Astrocyte (in vitro differentiated cells and primary cell): ENCODE measurements at places on chromosomes 5 and 9. TPM values are rescaled to one million over a fixed set of nuclear protein-coding genes. Genes with fewer than 3 reads are reported as not detected.
A peak's percentile ranks its signal among the peaks of the same experiment; 100 is the strongest.

PCDHA8 gene
- total RNA-seq, result 0.99 and 1.0 TPM in 2 replicates

DNA sequence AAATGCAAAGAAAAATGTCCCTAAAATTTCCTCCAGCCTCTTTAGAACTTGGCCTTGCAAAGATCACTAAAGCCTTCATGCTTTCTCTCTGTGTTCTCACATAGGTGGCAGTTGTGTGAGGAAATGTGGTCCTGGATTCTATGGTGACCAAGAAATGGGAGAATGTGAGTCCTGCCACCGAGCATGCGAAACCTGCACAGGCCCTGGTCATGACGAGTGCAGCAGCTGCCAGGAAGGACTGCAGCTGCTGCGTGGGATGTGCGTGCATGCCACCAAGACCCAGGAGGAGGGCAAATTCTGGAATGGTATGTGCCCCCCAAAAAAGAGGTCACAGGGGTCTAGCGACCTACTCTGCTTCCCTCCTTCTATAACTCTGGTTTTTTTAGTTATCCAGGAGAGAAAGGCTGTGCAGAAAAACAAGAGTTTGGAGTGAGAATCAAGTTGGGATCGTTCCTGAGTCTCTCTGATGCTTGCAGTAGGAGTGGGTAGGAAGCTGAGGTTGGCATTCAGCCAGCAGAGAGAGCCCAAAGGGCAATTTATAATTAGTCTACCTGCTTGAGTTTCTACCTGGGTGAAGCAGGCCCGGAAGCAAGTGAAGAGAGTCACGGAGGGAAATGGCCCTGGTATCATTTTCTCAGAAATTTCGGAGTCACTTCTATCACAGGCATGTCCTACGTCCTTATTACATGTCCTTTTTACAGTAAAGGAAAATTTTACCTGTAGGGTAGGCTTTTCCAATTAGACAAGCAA is 97.5 kb downstream of the RFK start:
- no peak for DNase-seq

DNA sequence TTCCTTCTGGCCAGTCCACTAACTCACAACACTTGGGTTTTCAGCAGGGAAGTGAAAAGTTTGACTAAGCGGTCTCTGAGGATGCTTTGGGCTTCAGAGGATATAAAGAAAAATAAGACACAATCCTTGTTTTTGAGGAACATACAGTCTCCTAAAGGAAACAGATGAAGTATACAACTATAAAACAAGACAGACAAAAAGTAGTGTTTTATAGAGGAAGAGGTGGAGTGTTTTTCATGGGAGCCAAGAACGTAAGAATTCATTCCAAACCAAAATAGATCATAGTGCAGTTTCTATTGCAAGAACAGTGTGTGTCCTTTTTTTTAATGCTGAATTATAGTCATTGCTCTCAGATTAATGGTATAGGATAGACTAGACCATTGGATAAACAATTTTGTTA is 586.9 kb upstream of the BRINP1 start:
- DNase-seq, result no peak

- DNase-seq, result no peak
Measured at GRCh38 chr5:84614906-84615305, 230.2 kb upstream of the EDIL3 start.

DNA sequence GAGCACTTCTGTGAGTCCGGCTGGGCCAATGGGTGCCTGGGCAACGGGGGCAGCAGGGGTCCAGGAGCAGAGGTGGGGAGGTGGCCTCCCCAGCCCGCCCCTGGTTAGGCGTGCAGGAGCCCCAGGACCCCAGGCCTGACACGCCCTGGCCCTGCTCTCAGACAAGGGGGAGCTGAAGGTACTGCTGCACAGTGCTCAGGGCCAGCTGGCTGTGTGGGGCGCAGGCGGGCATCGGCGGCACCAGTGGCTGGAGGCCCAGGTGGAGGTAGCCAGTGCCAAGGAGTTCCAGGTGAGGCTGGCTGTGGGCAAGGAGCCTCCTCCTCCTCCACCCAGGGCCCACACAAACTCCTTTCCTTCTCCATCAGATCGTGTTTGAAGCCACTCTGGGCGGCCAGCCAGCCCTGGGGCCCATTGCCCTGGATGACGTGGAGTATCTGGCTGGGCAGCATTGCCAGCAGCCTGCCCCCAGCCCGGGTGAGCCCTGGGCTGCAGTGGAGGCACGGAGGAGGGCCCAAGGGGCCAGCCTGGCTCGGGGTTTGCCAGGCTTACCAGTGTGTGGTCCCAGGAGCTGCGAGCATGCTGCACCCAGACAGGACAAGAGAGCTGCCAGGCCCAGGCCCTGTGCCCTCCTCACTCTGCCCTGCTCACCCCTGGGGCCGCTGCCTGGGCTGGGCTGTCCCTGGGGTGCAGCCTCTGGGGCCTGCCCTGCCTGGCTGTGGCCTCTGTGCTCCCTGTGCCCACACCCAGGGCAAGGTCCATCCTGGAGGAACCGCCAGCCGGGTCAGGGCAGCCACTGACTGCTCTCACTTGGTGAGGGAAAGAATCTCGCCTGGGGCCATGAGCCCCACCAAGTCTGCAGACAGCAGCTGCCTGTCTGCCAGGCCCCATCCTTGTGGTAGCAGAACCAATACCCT is 7.0 kb downstream of the MAMDC4 start:
- no peak for DNase-seq

MZB1 gene
- 0.22 TPM in 1 of 2 replicates, not detected in the other for total RNA-seq

DNA sequence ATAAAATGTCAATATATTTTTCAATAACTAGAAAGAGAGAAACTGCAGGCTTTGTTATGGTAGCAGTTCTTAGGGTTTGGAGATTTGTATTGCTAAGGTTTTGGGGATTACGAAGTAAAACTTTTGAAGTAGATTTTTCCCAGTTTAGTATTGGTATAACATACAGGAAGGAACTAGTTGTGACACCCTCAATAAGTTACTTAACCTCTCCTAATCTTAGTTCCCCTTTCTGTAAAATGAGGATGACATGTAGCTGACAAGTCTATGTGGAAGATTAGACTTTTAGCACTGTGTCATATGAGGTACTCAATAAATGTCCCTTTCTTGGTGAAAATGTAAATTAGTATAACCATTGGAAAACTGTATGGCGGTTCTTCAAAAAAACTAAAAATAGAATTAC is 73.4 kb upstream of the ATG10 start:
- DNase-seq, result no peak

DNA sequence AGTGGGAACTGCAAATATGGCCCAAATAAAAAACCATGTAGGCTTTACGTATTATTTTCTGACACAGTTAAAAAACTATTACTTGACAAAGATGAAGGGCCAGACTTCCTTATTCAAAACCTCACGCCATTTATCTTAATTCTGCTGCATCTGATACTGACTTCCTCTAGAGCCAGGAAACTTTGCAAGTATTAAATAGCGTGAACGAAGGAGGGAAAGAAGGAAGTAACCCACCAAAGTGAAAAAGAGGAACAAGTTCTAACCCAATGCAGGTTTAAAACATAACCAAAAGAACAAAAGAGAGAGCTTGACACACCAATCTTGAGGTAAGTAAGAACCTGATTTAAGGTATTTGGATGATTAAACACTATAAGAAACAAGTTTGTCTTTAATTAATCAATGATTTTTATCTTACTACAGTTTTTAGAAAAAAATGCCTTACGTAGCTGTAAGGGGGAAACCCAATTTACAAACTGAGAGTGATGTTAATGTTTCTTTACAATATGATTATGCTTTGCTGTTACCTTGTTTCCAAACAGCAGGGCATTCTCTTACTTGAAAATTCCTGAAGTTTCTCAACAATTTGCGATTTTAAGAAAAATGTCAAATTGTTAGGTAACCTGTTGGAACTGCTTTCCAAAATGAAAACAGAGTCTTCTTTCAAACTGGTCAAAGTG is at the start of gene GAPT:
Gene GAPT, plus strand, starts transcription at position 220 of the 677 bp plus-strand sequence. CDS start 3,102 bp downstream, outside the sequence.
- no peak for DNase-seq

DRD1 gene
- total RNA-seq, result 0.14 and 0.23 TPM in 2 replicates

SPINK1 gene
- total RNA-seq, result not detected in 2 replicates

DNA sequence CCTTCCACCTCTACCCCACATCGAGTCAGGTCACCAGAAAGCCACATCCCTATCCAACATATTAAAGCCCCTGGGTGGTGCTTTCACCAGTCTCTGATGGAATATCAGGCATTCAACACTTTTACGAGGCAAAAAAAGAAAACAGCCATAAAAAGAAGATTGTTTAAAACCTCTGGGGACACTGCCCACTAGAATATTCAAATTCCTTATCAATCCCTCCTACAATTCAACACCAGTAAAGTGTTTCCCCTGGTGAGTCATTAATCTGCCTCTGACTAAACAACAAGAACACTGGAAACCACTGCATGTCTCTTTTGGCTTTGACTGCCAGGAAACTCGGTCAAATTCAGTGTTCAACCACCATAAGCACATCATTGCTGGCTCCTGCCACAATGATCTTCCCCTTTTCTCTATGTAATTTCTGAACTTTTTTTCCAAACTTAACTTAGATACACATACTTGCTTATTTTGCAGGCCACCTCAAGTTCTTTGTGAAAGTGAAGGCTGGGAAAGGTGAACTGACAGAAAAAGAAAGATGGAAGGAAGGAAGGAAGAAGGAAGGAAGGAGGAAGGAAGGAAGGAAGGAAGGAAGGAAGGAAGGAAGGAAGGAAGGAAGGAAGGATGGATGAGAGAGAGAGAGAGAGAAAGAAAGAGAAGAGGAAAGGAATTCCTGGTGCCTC is 105.3 kb downstream of the PAX5 start:
- peak; percentile 88 for DNase-seq

ADGRD2 gene
- total RNA-seq, result not detected in 2 replicates
